ENCODE measurements at places on chromosomes 6 and 20.
A peak's percentile ranks its signal among the peaks of the same experiment; 100 is the strongest.

DNA sequence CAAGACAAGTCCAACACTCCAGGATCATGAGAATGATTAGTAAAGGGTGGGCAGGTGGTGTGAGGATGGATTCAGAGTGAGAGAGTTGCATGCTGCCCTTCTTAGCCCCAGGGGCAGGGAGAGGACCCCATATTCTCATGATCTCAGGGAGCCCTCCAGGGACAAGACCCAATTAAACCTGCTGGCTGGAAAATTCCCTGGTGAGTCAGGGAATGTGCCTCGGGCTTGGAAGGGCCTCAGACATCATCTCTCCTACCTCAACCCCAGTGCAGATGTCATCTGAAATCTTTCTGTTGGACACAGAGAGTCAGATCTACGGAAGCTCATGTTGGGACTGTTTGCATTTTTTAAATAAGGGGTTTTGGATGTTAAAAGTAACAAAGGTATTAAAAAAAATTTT is 9.2 kb upstream of the SIRPD start:
- no peak for DNase-seq

DNA sequence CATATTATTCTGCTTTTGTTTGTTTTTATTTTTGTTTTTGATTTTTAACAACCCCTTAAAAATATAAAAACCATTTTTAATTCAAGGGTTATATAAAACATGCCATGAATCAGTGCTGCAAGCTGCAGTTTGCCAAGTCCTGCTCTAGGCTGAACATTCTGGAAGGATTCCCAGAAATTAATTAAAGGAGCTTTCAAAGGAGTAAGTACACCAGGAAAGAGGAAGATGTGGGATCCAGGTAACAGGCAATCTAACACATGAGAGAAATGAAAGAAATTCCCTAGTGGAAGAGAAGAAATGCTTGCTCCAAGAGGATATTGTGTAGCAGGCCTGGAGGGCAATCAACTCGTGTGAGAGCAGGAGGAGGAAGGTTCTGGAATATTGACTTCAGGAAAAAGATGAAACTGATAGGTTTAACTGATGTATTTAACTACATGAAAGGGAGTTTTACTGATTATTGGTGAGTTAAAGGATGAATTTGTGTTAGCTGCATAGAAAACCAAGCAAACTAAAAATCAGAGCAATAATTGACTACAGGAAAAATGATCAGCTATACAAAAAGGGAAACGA is 146.0 kb upstream of the PHACTR1 start:
- peak; percentile 81 for DNase-seq

DNA sequence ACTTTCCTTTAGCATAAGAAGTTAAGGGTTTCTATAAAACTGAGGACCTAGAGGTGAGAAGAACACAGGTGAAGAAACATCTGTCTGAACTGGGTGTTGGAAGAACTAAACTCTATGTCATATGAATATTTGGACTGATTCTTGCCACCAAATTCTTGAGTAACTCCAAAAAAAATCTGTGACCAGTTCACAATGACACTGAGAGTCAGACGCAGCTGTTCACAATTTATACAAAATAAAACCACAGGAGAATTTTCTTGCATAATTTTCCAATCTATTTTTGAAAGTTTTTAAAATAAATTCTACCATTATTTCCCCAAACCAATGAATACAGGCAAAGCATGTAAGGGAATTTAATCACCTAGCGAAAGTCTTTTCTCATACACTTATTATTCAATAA is 148.1 kb upstream of the TCF21 start:
- DNase-seq, result no peak

- peak; percentile 34 for DNase-seq
Observed at GRCh38 chr6:45163952-45164766, 164.0 kb upstream of the RUNX2 start.

GRCh38 chr20:53076668-53077067 is 104.5 kb downstream of the TSHZ2 start:
- no peak for DNase-seq

GRCh38 chr6:12369781-12370262 is 79.7 kb downstream of the EDN1 start:
- no peak for DNase-seq

- peak; percentile 29 for DNase-seq
Observed at GRCh38 chr6:96522465-96523009, 931 bp downstream of the UFL1 start.

DNA sequence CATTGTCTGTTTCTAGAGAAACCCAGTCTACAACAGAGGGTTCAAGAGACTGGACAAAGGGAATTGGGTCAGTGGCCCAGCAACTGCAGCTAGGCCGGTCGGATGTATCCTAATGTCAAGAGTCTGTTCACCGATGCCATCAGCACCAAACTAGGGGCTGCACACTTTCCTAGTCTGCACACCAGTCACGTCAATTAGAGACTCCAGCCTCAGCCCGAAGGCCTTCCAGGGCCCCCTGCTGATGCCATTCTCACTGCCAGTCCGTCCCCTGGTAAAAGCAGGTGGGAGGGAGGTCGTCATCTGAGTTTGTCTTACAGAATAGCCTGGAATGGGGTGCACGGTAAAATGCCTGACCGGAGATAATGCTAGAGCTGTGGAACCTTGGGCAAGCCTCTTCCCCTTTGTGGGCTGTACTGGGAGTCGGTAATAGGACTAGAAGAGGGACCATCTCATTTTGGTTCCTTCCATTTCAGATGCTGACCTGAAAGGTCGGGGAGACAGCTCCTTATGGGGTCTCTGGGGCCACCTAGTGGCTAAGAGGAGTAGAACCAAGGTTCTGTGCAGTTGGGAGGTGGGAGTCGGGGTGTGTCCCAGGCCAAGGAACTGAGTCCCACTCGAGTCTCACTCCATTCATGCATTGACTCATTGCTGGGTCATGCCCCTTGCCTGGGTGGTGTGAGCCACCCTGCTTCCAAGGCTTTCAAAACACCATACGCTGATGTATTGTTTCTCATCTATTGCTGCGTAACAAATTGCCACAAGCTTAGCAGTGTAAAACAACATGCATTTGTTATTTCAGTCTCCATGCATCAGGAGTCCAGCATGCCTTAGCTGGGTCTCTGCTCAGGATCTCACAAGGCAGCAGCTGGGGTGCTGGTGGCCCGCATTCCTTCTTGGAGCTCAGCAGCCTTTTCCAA is 5.1 kb downstream of the SOX12 start:
- DNase-seq, result peak; percentile 77

DNA sequence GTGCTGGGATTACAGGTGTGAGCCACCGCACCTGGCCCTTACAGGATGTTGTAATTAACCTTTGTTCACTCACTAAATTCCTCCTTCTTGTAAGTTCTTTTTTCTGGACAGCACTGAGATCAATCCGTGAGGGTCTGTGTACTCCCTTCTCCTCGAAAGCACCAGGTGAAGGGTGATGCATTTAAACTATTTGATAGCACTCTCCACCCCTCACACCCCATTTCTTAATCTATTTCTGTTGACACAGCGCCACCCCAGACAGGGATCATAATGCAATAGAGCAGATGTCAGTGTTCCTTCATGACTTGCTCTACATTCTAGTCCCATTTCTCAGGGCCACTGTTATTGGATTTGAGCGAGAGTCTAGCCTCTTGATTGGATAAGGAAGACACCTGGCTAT is 46.3 kb downstream of the PPP1R14C start:
- DNase-seq, result no peak

DNA sequence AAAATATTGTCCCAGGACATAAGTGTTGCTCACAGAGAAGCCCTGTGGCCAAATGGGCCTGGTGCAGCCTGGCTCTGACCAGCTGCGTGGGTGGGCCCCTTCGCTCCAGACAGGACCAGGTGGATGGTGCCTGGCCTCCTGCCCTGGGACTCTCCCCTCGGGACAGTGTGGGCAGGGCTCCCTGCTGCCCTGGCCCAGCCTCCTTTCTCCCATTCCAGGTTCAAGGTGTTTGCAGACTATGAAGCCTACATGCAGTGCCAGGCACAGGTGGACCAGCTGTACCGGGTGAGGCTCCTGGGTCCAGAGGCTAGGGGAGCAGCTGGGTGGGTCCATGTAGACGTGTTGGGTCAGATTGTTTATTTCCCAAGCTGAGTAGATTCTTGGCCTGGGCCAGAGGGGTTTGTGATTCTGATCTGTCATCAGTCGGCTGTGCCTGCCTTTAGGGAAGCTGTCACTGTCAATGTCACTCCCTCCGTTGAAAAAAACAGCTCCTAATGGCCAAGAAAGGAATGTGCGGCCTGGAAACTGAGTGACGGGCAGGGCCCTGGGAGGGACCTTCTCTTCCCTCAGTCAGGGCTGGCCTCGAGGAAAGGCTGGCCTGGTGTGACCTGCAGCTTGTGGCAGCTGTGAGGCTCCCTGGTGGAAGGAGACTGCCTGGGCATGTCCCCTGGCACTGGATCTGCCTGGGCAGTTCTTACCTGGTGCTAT is 47.7 kb downstream of the PYGB start:
- DNase-seq, result no peak

- DNase-seq, result no peak
Observed at GRCh38 chr20:2320813-2321658, 25.2 kb downstream of the TGM3 start.

DNA sequence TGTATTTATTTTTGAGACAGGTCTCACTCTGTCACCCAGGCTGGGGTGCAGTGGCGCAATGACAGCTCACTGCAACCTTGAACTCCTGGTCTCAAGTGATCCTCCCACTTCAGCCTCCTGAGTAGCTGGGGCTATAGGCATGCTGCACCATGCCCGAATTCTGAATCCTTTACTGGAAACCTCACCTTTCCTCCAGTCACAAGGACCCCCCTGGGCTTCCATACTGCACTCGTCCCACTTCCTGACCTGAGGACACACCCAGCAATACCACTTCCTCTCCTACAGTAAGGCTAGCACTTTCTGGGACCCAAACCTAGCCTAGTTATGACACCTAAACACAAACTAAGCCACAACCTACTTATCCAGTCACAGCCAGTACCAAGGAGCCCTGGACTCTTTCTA is 68.2 kb downstream of the FAM217A start:
- no peak for DNase-seq

GRCh38 chr20:10047427-10047826 is 12.6 kb downstream of the ANKEF1 start:
- DNase-seq, result peak; percentile 21

DNA sequence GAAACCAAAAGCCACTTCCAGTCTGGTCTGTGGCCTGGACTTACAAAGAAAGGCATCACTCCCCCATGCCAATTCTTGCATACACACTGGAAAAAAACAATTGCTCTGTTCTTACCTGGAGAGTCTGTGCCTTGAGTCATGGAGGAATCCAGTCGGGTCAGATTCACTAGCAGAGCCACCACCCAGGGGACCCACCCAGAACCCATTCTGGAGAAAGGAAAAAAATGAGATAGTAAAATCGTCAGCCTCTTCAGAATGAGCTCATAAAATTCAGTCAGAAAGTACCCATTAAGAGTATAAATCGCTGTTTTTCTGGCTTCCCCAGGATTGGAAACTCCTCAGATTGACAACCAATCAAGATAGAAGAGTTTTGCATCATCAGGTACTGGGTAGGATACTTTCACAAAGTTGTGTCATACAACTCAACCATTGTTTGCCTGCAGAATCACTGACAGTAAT is at the start of gene HLA-DOB:
Gene HLA-DOB, minus strand, starts transcription at position 257 of the 459 bp plus-strand sequence. Its CDS starts 51 bp downstream, at position 206.
- peak; percentile 16 for DNase-seq

GRCh38 chr20:23246717-23247664 is 103.6 kb upstream of the NXT1 start:
- no peak for DNase-seq

DNA sequence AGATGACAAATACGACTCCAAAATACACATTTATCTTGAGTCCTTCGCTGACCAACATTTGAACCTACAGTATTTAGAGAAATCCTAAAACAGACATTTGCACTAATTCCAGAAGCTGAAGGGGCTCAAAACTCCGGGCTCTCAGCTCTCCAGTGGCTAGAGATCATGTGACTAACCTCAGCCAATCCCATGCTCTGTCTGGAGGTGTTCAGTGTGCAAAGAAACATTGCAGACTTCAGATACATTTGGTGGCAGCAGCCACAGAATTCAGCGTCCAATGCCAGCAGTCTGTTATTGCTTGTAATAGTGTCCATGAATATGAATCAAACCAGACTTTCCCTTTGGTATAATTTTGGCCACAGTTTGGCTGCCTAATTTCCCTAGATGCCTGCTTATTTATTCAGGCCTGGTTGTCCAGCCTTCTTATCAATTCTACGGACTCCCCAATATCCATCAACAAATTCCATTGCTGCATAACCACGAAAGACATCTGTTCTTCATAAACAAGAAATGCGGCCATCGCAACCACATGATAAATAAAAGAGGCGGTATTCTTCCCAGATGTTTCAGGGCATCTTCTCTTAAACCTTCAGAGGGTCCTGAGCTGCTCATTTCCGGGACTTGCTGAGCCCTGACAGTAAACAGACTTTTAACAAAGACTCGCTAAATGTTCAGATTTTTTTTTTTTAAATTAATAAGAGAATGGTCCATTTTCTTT is 14.5 kb upstream of the CYP24A1 start:
- DNase-seq, result no peak

GRCh38 chr20:16312998-16313397 is 260.2 kb downstream of the KIF16B start:
- no peak for DNase-seq

DNA sequence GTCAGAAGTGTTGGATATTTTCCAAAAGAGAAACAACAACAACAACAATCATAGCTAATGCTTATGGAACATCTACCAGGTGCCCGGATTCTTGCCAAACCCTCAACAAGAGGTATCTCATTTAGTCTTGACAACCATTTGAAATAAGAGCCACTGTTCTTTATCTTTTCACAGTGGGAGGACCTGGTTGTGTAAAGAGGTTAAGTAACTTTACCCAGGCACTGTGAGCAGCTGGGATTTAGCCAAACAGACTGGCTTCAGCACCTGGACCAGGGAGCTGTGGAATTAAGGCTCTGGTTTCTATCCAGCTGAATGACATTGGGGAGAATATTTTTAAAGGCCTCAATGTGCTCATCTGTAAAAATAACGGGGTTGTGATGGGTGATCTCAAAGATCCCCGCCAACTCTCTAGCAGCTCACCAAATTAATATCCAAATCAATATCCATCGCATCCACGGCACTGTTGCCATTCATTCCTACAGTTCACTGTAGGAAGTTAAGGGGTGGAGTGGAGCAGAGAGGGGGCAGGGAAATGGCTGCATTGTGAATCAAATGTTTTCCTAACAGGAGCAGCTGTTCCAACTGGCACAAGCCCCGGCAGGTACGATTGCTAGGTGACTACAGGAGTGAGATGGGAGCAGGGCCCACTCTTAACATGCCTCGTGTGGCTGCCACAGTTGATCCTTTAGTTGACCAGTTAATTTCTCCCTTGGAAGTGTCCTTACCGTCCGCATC is 61.8 kb downstream of the GCNT2 start:
- no peak for DNase-seq

DNA sequence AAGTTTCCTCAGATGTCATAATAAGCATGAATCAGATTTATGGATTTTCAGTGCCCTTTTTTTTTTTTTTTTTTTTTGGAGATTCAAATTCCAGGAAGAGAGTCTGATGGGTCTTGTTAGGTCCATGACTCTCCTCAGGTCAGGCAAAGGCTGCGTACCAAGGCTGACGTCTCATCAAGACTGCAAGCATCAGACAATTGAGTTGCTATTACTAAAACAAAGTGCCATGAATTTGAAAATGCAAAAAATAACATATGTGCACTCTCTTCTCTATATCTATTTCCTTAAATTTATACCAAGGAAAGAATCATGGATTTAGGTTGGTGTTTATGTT is 134.7 kb downstream of the FAM83B start:
- no peak for DNase-seq
